ENCODE measurements at places on chromosomes 1 and 21.

DNA sequence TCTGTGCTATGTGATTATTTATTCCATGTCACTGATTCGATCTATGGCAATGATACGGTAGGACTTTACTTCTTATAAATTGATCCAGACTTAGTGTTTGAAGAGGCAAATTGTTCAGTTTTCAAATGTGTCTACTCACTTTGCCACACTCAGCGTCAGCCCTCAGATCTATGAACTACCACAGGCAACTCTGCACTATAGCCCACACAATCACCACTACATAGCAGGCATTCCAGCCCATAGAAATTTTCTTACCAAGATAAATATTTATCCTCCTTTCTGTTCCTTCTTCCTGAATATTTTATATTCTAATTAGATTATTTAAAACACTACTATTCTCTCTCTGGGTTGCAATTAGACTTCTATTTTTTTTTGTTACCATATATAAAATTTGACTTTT, 776.1 kb downstream of the BRINP3 start:
- DNase-seq: no peak

- DNase-seq: no peak
These were observed 19.8 kb downstream of the UTS2 start for GRCh38 chr1:7833035-7833434.

GRCh38 chr1:111570781-111571181, 48.8 kb upstream of the RAP1A start:
- DNase-seq: peak; percentile 33

- DNase-seq: no peak
These were observed 1.8 kb downstream of the ELAPOR1 start for GRCh38 chr1:109115685-109116084.

GRCh38 chr21:15112858-15113257, 48.1 kb upstream of the NRIP1 start:
- no peak for DNase-seq

GRCh38 chr1:201610858-201611257, 71.9 kb downstream of the NAV1 start:
- DNase-seq: no peak

GRCh38 chr1:17119076-17119772, at the start of gene PADI2:
TSS of gene PADI2 (minus strand) at chr1:17119451. CDS start at chr1:17119371, 80 bp downstream.
- DNase-seq: peak; percentile 43

DNA sequence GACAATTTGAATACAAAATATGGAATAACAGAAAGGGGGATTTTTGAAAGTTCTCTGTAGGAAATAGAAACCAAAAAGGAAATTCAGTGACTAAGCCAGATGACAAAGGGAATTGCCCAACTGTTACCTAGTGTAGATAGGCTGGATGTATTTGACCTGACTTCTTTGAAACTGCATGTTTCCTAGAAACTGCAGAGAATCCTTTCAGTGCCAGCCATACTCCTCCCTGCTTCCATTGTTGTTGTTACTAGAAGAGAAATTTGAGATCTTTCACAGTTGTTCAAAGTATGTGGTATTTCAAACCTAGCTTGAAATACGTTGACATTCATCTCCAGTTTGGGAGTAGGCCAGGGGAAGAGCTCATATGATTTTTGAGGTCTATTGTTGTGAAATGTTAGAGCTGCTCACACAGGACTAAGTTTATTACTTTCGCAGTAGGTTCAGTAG, 1.8 kb upstream of the GBP5 start:
- DNase-seq: no peak

DNA sequence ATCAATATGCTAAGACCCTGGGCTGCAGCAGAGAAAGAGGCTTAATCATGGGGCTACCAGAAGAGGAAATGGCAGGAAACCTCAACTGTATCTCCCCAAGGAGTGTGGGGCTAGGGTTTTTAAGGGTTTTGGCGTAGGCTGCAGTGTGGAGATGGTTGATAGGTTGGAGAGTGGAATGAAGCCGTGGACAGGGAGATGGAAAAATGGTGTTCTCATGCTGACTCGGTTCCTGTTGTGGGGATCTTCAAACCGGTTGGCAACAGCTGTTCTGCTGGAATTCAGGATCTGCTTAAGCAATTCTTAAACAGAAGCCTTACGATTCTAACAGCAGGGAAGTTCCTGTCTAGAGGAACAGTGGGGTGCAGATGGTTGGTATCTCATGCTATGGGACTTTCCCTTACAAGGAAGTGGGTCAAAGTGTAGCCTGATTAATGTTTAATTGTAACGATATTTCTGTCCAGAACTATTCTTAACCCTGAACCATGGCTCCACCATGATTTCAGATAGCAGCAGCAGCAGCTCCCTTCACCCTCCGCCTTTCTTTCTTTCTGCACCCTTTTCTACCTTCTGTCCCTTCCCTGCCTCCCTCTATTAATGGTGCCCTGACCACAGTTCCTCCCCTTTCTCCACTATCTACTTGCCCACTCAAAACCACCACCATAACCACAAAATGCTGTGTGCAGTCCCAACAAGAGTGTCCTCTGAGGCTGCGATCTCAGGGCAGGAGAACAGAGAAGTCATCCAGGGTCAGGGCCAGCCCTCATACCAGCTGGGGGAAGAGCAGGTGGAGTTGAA, 30.8 kb downstream of the RSPH1 start:
- no peak for DNase-seq

GRCh38 chr1:157181258-157181657, 43.1 kb upstream of the ETV3 start:
- no peak for DNase-seq

DNA sequence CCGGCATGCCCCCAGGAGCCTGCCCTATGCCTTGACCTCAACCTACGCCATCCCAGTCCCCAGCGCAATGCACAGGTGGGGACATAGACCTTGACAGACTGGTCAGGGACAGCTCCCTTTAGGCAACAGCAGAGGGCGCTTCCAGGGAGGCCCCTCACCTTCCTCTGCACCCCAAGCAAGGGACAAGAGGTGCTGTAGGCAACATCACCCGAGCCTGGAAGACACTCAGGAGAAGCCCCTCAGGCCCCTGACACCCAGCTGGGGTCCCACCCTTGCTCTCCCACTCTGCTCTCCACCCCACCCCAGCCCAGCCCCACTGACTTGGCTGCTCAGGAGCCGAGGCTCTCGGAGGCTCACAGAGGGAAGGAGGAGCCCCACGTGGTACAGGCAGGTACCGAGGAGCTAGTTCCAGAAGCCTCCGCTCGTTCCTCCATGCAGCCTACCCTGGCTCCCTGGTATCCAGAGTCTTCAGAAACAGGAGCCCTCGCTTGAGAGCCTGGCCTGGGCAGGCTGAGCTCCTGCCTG, 2.4 kb upstream of the WNT3A start:
- peak; percentile 17 for DNase-seq

DNA sequence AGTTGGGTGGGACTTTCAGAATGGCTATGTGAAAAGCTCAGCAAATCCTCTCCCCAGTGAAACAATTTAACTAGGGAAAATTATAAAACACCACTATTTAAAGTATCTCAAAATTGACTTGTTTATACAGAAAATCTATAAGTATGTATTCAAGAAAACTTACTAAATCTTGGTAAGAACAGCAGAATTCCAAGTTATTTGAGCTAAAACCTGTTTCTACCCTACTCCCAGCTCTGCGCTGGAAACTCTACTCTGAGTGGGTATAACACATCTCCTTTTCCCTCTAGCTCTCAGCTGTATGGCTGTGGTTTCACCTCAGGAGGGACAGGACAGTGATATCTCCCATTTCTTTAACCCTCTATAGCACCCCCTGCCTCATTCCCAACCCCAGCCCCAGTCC, 295.2 kb upstream of the POGK start:
- DNase-seq: no peak
